Stimulated activated CD8-positive, alpha-beta memory T cell treated with anti-CD3 and anti-CD28 coated beads, Interleukin-15, amount 100 ng/mL, for 4 hours (primary cell): ENCODE measurements at places on chromosomes 5 and 9.

GRCh38 chr9:84241817-84242373 is 98.7 kb downstream of the SLC28A3 start:
- DNase-seq = no peak

DNA sequence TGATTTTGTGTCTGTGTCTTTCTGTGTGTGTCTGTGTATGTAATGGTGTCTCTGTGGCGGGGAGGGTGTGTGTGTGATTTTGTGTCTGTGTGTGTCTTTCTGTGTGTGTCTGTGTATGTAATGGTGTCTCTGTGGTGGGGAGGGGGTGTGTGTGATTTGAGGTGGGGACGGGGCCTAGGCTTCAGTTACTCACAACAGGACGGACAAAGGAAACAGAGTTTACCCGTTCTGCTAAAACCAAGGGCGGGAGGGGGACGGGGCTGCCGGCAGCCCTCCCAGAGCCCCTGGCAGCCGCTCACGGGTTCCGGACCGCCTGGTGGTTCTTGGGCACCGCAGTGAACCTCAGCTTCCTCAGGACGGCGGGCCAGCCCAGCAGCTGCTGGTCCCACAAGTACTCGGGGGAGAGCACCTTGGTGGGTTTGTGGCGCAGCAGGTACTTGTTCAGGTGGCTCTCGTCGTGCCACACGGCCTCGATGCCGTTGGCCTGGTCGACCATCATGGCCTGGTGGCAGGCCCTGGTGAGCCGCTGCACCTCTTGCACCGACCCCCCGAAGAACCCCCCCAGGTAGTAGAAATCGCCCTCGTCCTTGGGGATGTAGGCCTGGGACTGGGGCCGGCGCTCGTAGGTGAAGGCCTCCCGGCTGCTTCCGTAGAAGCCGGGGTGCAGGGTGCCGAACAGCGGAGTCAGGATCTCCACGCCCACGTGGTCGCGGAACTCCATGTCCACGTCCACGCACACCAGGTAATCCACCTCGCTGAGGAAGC is 19.4 kb downstream of the ABO start:
- no peak for DNase-seq

DNA sequence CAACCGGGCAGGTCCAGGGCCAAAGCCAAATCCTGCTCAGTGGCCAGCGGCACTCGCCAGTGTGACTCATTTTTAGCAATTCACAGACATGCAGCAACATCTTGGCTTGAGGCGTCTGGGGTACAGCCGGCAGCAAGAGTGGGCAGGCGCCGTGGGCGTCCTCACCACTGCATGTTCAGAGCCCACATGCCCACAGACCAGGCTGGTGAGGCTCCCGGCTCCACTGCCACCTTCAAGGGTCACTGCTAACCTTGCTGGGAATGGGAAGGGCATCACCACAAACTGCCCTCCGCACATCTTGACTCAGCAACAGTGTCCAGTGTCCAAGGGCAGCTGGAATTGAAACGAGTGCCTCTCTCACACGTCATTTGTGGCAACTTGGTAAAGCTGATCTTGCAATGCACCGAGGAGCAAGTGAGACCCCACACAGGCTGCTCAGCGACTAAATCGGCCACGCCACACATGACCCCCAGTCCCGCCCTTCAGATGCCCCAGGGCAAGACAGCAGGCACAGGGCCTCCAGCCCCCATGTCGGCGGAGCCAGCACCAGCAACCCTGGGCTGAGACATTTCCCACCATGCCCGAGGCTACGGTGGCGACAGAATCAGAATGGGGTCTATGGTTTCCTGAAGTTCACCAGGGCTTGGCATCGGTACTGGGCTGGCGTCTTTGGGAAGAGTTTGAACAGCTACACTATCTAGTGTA is 140.3 kb downstream of the ROR2 start:
- no peak for DNase-seq

GRCh38 chr9:132486706-132487350 is 76.8 kb downstream of the CFAP77 start:
- DNase-seq = peak; percentile 7

- no peak for DNase-seq
Observed at GRCh38 chr5:62144401-62145022, 161.5 kb upstream of the KIF2A start.

- DNase-seq = no peak
Observed at GRCh38 chr9:123597876-123598556, 242.0 kb downstream of the CRB2 start.

DNA sequence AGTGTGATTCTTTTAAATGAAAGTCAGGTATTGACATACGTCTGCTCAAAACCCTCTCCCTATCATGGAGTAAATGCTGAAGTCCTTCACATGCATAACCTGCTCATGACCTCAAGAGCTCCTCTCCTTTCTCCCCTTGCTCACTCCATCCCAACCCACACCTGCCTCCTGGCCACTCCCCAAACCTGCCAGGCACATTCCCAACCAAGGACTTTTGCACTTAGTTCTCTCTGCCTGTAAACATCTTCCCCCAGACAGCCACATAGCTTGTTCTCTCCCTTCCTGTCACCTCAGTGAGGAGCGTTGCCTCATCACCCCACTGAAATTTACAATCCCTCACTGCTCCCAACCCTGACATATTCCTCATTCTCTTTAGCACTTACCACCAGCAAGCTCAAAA is 8.7 kb downstream of the SETD9 start:
- DNase-seq = no peak

GRCh38 chr5:154762261-154762660 is 7.1 kb downstream of the LARP1 start:
- no peak for DNase-seq

GRCh38 chr9:132235894-132236661 is 74.2 kb downstream of the NTNG2 start:
- peak; percentile 57 for DNase-seq

- DNase-seq = no peak
Observed at GRCh38 chr9:82488313-82489200, 500.0 kb downstream of the SPATA31D1 start.

- DNase-seq = no peak
Observed at GRCh38 chr5:147673791-147674190, 108.7 kb downstream of the JAKMIP2 start.

GRCh38 chr5:164013077-164013670 is 507.8 kb downstream of the MAT2B start:
- DNase-seq = no peak

- no peak for DNase-seq
Observed at GRCh38 chr5:91403438-91403837, 20.3 kb upstream of the ARRDC3 start.

- peak; percentile 45 for DNase-seq
Observed at GRCh38 chr5:154757814-154758406, 2.7 kb downstream of the LARP1 start.

DNA sequence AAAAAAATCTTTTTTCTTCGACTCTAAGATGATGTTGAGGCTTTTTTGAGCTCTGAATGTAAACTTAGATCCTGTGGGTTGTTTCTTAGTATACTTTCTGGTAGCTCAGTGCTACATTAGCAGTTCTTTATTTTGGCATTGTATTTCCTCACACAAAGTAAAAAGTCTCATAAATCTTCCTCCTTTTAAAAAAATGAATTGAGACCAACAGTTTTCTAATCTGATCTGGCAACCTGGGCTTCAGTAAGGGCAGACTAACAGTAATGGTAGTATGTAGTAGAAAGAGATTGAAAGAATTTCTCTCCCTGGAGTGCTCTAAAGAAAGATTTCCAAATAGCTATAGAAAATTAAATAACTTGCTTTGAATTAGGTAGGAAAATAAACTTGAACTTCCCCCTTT is 31.4 kb downstream of the ZCCHC7 start:
- no peak for DNase-seq

DNA sequence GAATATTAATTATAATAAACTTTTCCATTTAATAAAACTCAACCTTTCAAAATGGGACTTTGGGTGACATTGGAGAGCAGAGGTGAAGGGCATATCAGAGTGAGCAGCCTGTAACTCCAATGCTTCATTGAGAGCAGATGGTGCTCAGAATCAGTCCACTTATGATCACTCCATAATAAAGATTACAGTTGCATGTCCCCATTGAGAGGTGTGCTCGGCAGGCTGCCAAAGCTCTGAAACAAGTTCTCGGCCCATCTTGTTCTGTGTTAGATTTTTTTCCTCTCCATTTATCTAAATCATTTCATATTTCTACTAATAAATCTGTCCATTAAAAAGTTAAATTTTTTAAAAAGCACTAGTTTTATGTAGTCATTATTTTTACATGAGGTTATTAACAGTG is 1786.4 kb upstream of the WWC1 start:
- DNase-seq = no peak
